ENCODE measurements at places on chromosomes 16 and 17. TPM values are rescaled to one million over a fixed set of nuclear protein-coding genes. Genes with fewer than 3 reads are reported as not detected.
A peak's percentile ranks its signal among the peaks of the same experiment; 100 is the strongest.

The AIPL1 gene
- total RNA-seq: not detected

The SYNGR3 gene
- 2.5 TPM for total RNA-seq

The CCL15 gene
- not detected for total RNA-seq

The ZNF778 gene
- 23.8 TPM for total RNA-seq

The SLC7A5 gene
- 112 TPM for total RNA-seq

The TBC1D3H gene
- total RNA-seq: not detected

The PYCARD gene
- total RNA-seq: 0.63 TPM

The OR1E1 gene
- total RNA-seq: not detected

The DNAH2 gene
- total RNA-seq: not detected

GRCh38 chr16:5508371-5508770 lies 410.8 kb upstream of the EEF2KMT start:
- DNase-seq: no peak

DNA sequence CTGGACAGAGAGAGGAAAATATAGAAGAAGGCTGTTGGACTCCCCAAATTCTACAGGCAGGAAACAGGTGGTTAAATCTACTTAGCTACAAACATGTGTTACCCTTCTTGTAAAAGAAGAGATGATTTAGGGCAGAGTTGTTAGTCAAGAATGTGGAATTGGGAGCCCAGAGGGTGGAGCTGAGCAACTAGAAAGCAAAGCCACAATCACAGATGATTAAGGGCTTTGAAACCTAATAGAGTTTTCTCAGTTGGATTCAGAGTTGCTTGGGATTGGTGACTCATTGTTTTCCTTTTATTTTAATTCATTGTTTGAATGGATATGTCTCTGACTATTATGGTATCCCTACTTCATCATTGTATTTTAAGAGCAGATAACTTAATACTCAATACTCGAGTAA lies 6.2 kb downstream of the ACSM5 start:
- peak; percentile 25 for DNase-seq

DNA sequence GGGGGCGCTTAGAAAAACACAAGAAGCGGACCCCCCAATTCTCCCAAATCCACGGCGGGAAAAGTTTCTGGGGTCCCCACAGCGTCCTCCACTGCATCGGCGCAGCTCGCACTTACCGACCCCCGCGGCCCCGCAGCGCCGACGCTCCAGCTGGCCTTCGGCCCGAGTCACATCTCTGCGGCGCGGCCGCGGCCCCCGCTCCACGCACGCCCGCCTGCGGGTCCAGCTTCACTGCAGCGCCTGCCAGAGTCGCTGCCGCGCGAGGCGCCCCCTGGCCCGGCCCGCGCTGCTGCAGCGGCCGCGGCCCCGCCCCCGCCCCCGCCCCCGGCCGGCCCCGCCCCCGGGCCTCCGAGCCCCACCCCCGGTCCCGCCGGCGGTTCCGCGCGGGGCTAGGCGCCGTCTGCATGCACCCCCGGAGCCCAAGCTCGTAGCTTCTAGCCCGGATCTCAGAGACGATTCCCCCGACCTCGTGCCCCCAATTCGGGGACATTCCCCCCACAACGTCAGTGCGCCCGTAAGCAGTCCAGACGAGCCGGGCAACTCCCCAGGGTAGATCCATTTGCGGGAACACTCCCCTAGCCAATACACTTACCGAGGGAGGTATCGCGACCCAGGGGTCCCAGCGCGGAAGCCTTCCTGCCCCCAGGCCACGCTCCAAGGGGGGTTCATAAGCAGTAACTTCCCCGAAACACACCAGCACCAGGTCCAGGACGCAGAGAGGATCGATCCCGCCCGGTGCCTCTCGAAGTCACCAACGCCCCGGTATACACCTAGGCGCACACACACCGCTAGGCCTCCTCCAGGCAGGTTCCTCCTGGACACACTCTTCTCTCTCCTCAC lies at the start of gene GPRC5B:
Gene GPRC5B (minus strand): TSS at position 238 of the 840 bp plus-strand sequence. CDS start 12,003 bp downstream, outside the sequence.
- DNase-seq: no peak

GRCh38 chr17:50107790-50108414 lies 12.8 kb downstream of the PDK2 start:
- DNase-seq: peak; percentile 71

DNA sequence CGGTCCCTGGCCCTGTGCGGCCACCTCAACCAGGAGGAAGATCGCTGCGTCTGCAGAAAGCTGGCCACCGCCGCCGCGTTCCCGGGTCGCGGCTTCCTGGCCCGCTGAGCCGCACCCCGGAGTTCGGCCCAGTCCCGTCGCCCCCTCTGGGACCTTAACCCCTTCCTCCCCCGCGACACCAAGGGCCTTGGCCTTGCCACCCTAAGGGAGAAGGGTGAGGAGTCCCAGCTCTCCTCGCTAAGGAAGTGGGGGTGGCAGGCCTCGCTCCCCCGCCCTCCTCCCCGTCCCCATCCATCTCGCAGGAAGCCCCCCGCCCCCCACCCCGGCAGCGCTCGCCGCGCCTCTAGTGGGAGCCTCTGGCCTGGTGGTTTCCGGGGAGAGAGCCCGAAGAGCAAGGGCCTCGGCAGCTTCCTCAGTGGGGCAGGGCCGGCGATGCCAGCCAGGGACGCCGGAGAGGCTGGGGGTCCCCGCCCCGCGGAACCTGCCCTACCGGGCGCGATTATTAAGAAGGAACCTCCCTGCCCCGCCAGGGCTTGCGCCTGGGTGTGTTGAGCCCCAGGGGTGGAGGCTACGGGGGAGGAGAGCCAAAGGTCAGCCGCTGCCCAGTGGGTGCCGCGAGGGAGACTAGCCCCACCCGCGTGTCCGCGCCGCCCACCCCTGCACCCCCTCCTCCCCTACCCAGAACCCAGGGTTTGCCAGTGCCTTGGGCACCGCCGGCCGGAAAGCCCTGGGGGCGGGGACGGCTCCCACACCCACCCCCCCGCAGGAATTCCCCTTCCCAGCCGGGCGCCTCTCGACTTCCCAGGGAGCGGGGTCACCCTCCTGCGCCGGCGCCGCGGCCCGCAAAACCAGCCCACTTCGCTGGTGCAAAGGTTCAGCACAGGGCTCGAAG lies 6.8 kb downstream of the CBX4 start:
- DNase-seq: no peak

GRCh38 chr17:3972281-3972731 lies 8.1 kb upstream of the ATP2A3 start:
- no peak for DNase-seq

- DNase-seq: peak; percentile 45
Observed at GRCh38 chr16:54326266-54326662, 39.7 kb upstream of the IRX3 start.

- no peak for DNase-seq
Observed at GRCh38 chr17:43010667-43011308, 4.2 kb downstream of the IFI35 start.

DNA sequence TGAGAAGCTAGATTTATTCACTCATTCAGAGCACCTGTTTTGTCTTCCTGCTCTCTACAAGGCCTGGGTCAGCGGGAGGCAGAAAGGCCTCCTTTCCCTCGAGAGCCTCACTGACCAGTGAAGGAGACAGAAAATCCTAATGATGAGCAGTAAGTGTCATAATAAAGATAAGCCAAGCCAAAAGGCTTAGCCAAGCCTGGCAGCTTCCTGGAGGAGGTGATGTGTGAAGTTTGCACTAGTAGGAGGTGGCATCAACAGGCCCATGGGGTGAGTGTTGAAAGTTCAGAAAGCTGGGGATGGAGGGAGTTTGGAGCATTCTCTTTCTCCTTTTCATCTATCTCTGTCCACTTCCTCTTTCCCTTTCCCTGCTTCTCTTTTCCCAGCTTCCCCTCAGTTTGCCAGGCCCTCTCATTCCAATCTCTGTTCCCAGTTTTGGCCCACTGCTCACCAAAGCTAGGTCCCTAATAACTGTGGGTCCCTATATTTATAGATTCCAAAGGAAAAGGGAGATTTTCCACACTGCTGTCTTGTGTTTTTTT lies 16.5 kb upstream of the SPNS3 start:
- no peak for DNase-seq

DNA sequence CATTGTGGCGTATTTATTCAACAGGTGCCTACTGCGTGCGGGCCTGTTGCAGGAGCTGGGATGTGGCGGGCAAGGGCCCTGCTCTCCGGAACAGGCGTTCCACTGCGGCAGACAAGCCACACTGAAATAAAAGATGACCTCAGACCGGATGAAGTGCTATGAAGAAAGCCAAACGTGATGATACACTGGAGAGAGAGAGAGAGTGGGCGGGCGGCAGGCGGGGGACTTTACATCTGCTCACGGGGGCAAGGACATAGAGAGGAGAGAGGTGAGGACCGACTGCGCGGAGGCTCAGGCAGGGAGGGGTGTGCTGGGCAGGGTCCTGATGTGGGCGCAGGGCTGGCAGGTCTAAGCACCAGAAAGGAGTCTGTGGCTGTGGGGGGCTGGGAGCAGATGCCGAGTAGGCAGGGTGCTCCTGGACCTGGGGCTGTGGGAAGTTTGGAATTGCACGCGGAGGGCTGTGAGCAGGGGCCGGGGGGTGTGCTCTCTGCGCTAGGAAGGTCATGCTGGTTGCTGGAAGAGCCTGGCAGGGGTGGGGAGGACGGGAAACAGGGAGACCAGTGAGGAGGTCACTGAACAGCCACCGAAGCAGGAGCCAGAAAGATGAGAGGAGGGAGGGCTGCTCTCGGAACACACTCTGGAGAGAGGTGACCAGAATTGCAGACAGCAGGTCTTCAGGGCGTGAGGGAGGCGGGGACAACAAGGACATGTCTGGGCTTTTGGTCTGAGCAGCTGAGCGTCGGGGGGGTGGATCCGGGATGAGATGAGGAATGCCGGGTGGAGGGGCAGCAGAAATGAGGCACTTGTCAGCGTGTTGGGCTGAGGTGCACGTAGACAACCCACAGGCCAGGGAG lies 9.9 kb downstream of the MXRA7 start:
- peak; percentile 72 for DNase-seq

GRCh38 chr17:59814685-59815084 lies 78.1 kb downstream of the TUBD1 start:
- DNase-seq: no peak

DNA sequence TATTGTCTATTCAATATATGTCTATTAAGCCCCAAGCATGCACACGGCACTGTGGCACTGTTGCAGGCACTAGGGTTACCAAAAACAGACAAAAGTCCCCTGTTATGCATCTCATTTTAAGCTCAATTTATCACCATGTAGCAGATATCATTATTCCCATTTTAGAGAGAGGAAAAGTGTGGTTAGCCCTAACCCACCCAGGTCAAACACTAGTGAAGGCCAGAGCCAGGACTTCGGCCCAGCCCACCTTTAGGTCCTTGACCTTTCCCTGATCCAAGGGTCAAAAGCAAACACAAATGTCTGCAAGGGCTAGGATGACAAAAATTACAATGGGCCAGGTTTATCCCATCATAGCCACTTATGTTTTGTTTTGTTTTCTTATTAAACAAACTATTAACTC lies 130.3 kb upstream of the NUDT7 start:
- no peak for DNase-seq

- no peak for DNase-seq
Observed at GRCh38 chr16:89052191-89052889, 41.3 kb upstream of the ACSF3 start.

GRCh38 chr17:50609380-50610074 lies 25.2 kb upstream of the ABCC3 start:
- no peak for DNase-seq

- DNase-seq: no peak
Observed at GRCh38 chr16:10922328-10923145, 19.7 kb downstream of the DEXI start.

- no peak for DNase-seq
Observed at GRCh38 chr17:74414510-74414909, 17.4 kb upstream of the GPRC5C start.

- no peak for DNase-seq
Observed at GRCh38 chr16:89534252-89534756, 26.1 kb downstream of the SPG7 start.

DNA sequence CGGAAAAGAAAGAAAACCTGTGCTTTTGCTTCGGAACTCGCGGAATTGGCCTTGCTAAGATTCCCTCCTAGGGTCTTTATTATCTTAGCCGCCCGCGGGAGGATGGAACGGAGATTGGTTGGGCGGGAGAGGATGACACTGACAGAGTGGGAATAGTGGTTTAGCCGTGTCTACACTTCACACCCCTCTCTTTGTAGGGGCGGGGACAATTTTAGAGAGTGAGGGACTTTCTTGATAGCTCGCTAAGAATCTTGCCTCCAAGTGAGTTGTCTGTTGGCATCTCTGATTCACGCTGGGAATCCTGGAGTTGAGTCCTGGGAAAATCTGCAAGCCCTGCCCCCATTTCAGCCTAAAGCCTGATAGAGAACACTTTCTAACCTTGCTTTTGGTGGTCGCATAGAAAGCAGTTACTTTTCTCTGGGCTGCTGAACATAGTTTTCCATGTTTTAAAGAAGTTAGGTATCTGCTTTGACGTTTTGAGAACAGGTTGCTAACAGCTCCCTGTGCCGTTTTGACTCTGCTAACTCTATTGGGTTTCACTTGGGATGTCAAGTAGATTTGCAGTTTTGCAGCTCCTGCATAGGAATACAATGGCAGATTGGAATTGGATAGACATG lies 697 bp downstream of the NOL11 start:
- DNase-seq: peak; percentile 29

DNA sequence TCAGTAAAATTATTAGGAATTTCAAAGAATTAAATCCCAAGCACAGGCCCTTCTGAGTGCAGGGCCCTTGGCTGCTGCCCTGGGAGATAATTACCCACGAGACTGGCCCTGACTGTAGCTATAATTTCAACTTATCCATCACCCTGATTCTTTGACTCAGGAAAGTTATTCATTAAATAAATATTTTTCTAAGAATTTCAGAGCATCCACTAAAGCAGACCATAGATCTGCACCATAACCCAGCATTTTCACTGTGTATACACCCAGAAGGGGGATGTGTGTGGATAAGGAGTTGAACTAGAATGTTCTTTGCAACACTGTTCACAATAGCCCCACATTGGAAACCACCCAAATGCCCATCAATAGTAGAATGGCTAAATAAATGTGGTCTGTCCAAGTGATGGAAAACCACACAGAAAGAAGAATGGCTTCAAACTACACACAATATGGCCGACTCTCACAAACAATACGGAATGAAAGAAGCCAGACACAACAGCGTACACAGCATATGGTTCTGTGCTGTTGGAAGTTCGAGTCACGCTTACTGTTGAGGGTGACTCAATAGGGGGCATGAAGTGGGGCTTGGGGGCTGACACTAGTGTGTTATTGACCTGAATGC lies 33.9 kb upstream of the MEAK7 start:
- DNase-seq: no peak

Data from HT1080 (cell line).